ENCODE measurements at places on chromosomes 2 and 18.

- DNase-seq: no peak
Measured at GRCh38 chr2:240791221-240791800, 28.7 kb downstream of the KIF1A start.

GRCh38 chr2:227029426-227030105 lies 134.4 kb downstream of the COL4A4 start:
- DNase-seq: no peak

- DNase-seq: no peak
Measured at GRCh38 chr2:158094487-158095092, 7.1 kb upstream of the UPP2 start.

GRCh38 chr18:63972002-63972376 lies 2.1 kb downstream of the SERPINB8 start:
- no peak for DNase-seq

- DNase-seq: no peak
Measured at GRCh38 chr18:72261590-72261989, 282.6 kb downstream of the CBLN2 start.

DNA sequence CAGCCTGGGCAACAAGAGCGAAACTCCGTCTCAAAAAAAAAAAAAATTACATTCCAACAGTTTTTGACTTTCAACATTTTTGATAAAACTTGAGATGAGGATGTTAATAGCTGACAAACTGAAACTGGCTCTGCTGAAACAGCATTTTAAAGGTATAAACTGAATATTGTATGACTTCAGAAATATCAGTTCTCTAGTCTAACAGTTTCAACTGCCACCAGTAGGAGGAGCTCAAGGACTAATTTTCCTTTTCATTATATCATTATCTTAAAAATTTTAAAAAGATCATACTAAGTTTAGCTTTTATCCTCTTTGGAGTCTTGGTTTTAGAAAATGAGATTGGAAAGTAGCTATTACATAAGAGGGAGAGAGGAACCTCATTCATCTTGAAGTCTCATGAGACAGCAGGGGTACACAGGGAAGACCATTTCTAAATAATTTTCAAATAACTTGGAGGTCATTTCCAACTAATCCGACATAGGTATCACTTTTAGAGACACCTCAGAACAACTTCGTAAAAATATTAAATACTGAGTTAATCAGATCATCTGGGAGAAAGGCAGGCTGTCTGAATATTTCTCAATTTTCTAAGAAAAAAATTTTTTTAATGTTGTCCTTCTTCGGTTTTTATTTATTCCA lies 37.6 kb upstream of the MCM6 start:
- DNase-seq: peak; percentile 74

- no peak for DNase-seq
Measured at GRCh38 chr2:215171151-215171550, 32.7 kb upstream of the ABCA12 start.

GRCh38 chr2:113966171-113966570 lies 76.3 kb downstream of the ACTR3 start:
- no peak for DNase-seq

GRCh38 chr2:95043300-95044093 lies 18.0 kb downstream of the MAL start:
- DNase-seq: no peak

DNA sequence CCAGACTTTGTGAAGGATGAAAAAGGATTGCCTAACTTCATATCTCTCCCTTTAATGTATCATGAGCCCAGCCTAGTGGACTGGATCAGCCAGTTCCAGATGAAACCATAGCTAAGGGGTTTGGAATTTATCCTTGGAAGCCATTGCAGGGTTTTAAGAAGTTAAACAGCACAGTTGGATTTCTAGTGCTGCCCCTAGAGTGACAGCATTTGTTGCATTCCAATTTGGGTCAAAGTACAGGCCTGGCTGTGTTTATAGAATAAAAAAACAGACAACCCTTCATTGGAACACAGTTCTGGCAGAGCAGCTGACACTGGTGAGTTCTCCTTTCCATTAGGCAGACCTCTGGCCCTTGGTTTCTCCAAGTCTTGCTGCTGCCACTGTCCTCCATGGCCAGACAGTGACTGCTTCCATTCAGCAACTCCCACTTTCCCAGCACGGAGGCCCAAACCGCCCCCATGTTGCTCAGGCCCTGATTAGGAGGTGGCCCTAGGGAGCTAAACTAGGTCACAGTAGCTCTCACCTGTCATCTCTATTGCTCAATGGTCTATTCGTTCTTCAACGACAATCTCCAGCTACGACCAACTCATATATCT lies 8.0 kb downstream of the GPR39 start:
- no peak for DNase-seq

DNA sequence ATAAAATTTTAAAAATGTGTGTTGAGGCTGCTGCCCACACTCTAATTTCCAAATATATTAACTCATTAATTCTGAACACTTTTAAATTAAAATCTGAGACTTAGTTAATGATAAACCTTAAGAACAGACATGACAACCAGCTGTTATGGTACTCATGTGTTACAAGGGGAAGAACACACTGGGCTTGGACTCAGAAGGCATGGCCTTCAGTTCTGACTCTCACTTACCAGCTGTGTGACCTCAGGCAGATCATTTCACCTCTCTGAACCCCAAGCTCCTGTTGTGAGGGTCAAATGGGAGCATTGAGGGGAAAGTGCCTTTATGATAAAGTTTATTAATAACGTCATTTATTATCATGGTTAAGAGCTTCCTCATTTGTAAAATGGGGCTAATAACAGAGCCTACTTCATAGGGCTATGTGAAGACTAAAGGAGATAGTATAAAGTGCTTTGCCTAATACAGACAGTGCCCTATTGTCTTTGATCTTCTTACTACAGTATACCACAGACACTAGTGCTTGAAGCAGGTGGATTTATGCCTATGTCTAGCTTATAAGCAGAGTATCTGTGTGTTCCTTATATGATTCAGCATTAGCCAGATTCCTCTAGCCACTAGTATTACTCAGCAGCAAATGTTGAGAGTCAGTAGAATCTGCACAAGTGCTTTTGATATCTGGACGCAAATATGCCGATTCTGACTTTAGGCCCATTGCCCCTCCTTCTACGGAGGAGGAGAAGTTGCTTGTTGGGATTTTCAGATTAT lies 99.6 kb downstream of the SGPP2 start:
- no peak for DNase-seq

- DNase-seq: no peak
Measured at GRCh38 chr18:33844232-33844631, 266.2 kb downstream of the ASXL3 start.

- no peak for DNase-seq
Measured at GRCh38 chr18:55185391-55185790, 226.1 kb upstream of the CCDC68 start.

- DNase-seq: no peak
Measured at GRCh38 chr2:149731079-149731478, 143.5 kb upstream of the MMADHC start.

GRCh38 chr2:63581298-63581961 lies 6.8 kb downstream of the WDPCP start:
- DNase-seq: no peak

DNA sequence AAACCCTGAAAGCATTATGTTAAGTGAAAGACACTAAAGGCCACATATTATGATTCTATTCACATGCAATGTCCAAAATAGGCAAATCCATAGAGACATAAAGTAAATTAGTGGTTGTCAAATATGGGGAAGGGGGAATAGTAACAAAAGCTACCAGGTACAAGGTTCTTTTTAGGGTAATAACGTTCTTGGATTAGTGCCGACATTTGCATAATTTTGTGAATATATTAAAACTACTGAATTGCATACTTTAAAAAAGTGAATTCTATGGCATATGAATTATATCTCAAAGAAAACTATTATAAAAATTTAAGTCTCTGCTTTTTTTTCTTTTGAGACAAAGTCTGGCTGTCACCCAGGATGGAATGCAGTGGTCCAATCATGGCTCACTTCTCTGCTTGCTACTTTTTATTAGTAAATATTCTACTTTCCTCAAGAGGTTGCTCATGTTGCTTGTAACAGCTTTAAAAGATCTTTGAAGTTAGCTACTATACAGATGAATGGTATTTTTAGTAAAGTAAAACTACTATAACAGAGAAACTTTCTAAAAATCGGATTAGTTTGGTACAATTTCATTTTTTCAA lies 2.5 kb downstream of the SESTD1 start:
- no peak for DNase-seq

DNA sequence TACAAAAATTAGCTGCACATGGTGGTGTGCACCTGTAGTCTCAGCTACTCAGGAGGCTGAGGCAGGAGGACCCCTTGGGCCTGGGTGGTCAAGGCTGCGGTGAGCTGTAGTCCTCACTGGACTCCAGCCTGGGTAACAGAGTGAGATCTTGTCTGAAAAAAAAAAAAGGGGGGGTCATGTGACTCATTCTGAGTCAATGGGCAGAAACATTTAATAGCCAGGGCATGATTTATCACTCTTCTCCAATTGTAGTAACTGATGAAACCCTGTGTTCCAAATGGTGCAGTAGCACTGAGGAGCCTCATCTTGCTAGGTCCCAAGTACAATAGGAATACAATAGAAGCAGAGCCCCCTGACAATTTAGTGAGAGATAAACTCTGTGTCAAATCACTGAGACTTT lies 78.9 kb upstream of the CCDC68 start:
- DNase-seq: no peak

DNA sequence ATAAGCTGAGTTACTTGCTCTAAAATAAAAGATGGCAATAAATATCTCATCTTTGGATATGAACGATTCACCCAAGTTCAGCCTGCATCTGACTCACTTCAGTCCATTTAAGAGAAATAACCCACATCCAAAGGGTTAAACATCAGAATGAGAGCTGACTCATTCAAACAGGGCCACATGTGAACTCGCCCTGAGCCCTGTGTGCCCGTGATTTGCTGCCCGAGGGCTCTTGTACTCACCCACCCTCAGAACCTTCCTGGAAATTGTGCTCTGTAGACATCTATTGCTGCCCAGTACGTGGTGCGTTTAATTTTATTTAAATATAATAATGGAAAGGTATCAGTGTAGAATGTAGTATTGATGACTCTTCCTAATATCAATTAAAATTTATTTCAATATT lies 66.9 kb upstream of the RBM44 start:
- no peak for DNase-seq

- peak; percentile 41 for DNase-seq
Measured at GRCh38 chr2:74576863-74577229, 22.3 kb downstream of the DOK1 start.

DNA sequence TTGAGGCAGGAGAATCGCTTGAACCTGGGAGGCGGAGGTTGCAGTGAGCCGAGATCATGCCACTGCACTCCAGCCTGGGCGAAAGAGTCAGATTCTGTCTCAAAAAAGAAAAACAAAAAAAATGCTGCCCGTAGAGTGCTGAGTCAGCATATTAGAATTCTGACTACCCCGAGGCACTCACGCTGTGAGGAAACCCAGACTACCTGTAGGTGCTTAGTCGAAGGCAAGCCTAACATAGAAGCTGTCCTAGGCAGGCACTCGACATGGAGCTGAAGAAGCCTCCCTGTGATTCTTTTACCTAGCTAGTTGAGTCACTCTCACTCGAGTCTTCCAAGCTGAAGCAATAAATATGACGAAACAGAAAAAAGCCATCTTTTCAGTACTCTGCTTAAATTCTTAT lies 1323.2 kb upstream of the DDX18 start:
- no peak for DNase-seq

- DNase-seq: no peak
Measured at GRCh38 chr2:156779416-156780120, 343.4 kb downstream of the GPD2 start.

DNA sequence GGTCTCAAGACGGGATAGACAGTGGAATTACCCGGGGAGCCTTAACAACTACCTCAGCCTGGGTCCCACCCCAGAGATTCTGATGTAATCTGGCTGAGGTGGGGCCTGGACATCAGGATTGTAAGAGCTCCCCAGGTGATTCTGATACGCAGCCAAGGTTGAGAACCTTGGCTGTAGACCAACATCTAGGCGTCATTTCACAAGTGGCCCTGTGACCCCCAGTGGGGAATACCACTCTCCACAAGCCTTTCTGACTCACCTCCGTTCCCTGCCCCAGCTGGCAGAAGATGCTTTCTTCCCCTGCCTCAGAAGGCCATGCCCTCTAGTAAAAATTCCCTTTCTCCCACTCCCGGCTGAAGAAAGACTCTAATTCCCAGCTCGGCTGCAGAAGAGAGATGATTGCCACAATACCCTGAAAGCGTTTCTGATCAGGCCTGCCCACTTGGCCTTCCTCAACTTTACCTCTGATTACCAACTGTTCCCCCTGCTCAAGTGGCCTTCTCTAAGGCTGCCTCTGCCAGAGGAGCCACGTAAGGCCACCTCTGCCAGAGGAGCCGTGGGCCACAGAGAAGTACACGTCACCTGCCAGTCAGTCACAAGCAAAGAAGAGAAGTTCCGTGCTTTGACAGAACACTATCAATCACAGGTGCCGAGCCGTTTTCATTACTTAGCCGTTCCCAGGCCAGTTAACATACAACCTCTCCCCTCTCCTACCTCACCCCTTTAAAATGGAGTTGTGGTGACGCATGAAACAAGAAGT lies 116.8 kb upstream of the PKDCC start:
- no peak for DNase-seq

GRCh38 chr18:31302991-31303390 lies 15.0 kb upstream of the DSG1 start:
- no peak for DNase-seq

- DNase-seq: no peak
Measured at GRCh38 chr18:8526332-8526731, 82.9 kb upstream of the RAB12 start.

- no peak for DNase-seq
Measured at GRCh38 chr18:34258176-34258575, 33.5 kb upstream of the NOL4 start.

DNA sequence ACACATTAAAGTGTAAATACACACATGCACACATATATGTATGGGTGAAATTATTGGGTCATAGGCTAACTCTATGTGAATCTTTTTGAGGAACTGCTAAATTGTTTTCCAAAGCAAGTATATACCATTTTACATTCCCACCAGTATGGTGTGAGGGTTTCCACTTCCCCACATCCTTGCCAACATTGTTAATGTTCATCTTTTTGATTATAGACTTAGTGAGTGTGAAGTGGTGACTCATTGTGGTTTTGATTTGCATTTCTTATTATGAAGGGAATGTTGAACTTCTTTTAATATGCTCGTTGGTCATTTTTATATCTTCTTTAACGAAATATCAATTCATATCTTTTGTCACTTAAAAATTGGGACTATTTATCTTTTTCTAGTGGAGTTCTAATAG lies 181.8 kb upstream of the GCFC2 start:
- no peak for DNase-seq

DNA sequence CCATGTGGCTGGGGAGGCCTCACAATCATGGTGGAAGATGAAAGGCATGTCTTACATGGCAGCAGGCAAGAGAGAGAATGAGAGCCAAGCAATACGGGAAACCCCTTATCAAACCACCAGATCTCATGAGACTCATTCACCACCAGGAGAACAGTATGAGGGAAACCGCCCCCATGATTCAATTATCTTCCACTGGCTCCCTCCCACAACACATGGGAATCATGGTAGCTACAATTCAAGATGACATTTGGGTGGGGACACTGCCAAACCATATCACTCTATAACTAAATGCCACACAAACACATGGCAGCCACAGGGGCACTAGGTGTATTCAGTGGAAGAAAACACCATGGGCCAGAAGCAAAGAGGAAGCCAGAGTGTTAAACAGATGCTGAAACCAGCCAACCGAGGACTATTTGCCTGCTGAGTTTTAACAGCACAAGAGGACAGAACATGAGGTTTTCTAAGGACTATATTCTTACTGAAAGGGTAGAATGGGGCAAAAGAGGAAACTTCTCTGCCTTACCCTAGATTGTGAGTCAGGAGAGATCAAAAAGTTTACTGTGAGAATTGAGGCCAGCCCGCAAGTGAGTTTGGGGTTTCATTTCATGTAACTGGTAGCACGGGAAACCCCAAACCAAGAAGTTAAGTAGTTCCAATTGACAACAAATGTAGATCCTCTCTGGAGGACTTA lies 49.2 kb downstream of the SIGLEC15 start:
- peak; percentile 73 for DNase-seq
